T-helper 22 cell (primary cell): ENCODE measurements at places on chromosomes 2 and 18.

- no peak for DNase-seq
These were observed 14.5 kb downstream of the NAB1 start for GRCh38 chr2:190663348-190663747.

DNA sequence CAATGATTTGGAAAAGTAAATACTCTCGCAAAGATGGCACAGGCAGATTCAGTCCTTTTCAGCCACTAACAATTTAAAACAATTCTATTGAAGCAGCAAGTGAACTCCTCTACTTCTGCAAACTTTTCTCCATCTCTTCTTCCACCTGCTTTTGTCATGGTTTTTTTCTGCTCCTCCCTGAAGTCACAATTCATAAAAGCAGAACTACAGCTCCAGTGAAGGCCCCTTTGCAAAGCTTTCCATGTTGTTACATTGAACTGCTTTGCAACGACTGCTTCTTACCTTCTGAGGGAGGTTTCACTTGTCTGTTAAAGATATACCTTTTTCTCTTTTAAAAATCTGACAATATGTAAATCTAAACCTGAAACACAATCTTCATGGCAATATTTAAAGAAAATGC is 3.7 kb upstream of the SERTAD2 start:
- DNase-seq, result no peak

DNA sequence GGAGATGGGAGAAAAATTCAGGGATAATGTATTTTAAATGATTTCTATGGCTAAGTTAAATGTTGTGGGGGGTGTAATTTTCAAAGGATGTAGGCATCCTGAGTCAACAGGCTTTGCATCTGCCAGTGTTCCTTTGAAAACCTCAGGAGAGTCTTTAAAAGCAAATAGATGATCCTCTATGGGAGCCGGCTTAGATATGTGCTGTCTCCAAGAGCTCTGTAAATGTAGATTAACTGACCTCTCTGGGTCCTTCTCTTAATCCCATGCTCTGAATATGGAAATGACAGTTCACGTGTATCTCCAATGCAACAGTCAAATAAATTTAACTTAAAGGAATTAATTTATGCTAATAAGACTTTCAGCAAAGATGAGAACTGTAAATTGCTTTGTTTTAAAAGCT is 292.7 kb downstream of the ERBB4 start:
- DNase-seq, result no peak

DNA sequence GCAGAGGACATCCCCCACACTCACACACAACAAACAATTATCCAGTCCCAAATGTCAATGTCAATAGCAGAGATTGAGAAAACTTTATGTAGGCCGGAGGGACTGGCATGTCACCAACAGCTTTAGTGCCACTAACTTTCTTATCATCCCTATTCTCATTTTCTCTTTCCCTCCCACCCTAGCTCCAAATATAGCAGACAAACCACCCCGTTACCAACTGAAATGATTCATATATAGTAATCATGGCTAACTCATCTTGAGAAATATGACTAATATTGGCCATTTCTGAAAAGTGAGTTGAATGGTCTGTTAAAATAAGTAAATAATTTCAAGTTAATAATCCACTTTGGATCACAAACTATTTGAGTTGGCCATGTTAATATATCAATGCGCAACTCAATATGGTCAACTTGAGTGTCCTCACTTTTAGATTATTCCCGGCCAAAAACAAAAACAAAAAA is 242.1 kb upstream of the RND3 start:
- no peak for DNase-seq

GRCh38 chr2:25215232-25215631 is 46.9 kb upstream of the POMC start:
- no peak for DNase-seq

DNA sequence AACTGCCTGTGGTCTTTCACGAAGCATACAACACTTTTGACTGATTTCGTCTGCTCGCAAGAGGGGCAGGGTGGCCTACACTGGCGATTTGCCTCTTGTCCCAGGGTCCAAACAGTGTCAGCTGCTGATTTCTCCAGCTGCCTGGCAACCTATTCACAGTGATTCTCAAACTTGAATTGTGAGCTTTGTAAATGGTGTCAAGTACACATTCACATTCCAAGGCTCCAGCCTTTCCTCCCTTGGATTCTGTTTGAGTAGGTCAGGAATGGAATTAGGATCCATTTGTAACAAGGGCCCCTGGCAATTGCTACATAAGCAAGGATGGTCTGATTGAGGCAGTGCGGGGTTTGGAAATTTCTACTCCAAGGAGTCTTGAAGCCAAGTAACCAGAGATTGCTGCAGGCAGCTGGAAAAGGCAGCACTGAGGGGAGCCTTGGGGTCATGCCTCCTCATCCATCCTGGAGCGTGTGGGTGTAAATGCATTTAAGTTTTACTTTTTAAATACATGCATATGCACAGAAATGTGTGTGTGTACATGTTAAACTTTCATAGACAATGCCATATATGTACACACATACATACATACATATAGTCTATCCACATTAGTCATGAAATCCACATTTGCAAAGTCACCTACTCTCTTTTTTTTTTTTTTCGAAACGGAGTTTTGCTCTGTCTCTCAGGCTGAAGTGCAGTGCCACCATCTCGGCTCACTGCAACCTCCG is 86.8 kb upstream of the UXS1 start:
- no peak for DNase-seq

GRCh38 chr2:127575185-127575765 is 39.8 kb downstream of the MYO7B start:
- no peak for DNase-seq
